ENCODE measurements at places on chromosomes 1 and 21.

- peak; percentile 77 for DNase-seq
These were observed 9.2 kb downstream of the IKBKE start for GRCh38 chr1:206479183-206480125.

DNA sequence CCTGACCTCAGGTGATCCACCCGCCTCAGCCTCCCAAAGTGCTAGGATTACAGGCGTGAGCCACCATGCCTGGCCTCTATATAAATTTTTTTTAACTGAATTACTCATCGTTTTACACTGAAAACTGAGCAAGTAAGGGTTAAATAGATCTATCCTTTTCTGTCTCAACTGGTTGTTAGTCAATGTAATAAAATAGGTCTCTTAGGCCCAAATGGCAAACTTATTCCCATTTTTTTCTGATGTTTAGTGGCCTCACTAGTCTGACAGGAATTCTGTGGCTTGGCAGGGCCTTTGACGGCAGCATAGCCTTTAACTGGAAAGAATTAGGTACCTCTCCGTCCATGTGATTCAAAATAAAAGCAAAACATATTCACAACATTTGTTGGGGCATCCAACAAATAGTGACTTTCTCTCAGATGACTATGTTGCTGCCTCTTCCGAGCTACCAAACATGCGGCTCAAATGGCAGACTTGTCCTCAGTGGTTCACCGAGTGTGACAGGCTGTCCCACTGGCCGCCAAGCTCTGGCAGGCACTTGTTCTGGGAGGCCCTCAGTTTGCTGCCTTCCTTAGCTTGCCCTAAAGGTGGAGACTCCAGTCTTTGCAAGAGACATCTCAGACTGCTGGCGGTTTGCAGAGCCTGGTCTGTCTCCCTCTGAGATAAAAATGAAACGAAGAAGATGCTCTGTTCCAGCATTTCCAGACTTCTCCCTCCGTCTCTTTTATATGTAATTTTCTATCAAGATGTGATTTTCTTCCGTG is 17.4 kb downstream of the ATP1A4 start:
- no peak for DNase-seq

DNA sequence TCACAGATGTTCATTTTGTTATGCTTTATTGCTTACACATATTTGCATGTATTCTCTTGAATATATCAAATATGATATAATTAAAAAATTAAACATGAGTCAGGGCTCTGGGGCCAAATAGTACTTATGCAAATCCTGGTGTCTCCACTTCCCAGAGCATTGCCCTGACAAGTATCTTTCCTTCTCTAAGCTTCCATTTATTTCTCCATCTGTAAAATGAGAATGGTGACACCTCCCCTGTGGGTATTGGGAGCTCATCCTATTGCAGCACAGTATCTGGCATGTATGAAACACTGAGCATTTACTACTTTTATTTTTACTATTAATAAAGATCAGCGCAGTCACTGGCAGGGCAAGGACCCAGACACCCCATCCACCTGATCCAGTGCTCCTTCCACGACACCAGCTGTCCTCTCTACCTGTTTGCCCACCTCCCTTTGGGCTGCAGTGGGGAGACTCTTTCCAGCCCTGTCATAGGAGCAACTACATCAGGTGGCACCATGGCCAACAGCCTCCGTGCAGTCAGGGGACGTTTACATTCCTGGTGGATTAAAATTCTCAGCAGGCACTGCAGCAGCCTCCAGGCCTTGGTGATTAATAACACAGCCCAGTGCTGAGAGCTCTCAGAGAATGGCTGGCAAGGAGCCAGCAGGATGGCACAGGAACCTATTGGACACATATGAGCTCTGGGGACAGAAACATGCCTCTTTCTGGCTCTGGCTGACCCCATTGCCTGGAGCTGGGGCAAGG is 113.0 kb downstream of the DMRTB1 start:
- DNase-seq: peak; percentile 18

- DNase-seq: no peak
These were observed 233.9 kb upstream of the SNX7 start for GRCh38 chr1:98427664-98428063.

DNA sequence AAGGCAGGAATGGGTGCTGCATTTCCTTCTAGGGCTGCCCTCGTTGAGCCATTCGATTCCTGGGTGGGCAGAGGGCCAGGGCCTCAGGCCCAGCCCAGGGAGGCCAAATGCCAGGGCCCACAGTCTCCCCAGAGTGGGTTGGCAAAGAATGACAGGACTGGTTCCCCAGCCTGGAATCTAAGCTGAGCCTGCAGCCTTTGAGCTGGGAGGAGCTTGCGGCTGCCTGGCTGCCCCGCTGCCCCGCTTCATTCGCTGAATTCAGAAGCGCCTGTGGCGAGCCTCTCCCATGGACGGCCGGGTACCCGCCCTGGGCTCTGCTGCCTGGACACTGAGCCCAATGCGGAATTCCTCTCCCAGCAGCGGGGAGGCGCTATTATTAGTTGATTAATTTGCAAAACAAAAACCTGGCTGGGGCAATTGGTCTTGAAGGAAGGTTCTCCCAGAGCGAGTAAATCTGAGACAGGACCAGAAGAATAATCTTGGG is 32.3 kb upstream of the TARDBP start:
- DNase-seq: peak; percentile 92

DNA sequence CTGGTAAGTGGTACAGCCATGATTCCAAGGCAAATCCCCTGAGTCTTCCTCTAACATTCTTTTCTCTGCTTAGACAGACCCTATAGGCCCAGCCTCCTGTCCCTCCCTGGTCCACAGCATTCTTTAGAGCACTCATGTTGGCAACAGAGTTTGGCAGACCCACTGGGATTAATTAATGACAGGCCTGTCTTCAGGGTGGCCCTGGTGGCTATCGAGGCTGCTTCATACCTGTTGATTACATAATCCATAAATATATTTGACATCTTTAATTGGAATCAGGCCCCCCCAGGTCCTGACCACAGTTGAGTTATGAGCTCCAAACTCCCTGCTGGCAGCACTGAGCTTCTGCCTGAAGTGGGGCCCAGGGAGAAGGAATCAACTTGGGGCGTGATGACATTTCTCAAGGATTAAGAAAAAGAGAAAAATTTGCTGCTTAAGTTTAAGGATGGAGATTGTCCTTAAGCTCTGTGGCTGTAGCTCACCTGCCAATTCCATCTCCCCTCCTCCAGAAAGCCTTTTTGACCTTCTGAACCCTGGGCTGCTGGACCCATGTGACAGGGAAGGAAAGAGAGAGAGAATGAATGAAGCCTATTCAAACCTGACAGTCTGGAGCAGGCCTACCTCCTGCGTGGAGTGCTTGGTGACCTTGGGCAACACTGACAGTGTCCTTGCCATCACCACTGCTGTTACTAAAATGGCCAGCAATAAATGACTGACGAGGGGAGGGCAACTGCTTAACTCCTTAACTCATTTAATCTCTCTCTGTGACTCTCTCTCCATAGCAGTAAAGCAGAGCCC is 156.6 kb downstream of the TRABD2B start:
- DNase-seq: no peak

DNA sequence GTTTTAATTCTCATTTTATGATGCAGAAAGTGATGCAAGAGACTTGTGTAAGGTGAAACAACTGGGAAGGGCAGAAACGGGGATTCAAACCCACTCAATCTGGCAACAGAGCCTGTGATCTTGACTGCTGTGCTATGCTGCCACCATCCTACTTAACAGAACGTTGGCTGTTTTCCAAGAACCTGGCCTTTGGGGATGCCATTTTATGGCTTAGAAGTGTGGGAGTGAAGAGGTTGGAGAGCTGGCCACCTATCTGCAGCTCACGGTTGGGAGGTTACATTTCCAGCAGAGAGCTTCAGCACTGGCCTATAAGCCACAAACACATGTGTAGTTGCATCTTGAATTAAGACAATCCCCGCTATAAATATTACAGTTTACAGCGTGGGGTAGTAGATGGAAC is 235.3 kb downstream of the PRDM2 start:
- DNase-seq: no peak

DNA sequence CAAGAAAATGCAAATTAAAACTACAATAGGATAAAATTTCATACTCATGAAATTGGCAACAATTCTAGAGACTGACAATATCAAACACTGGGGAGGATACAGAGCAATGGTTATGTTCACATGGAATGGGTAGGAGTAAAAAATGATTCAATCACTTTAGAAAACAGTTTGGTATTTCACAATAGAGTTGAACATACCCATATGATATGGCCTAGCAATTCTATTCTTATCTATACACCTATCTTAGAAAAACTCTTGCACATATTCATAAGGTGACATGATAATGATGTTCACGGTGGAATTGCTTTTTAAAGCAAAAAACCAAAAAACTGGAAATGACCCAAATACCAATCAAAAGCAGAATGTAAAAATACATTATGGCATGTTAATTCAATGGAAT is 28.7 kb downstream of the PHC2 start:
- DNase-seq: no peak

DNA sequence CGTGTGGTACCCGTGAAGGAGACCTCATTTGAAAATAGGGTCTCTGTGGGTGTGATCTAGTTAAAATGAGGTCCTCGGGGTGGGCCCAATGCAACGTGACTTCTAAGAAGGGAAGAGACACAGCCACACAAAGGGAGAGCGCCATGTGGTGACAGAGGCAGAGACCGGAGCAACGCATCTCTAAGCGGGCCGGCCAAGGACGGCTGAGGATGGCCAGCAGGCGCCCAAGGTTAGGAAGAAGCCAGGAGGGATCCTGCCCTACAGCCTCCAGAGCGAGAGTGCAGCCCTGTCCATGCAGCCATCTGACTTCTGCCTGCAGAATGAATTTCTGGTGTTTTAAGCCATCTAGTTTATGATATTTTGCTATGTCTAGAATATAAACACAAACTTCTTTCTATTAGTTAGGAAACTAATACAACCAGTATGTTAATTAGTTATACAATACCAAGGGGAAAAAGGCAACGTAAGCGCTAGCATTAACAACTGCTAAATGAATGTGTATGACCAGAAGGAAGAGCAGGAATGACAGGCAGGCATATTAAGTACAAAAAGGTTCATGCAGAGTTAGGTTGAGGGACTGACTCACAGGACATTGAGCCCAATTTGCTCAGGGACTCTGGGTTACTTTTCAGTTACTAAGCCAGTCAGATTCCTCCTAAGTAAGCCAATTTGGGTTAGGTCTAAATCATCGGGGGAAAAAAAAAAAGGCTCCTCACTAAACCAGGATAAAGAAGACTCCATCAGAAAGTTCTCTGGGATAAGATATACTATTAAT is 4.1 kb downstream of the CEP104 start:
- no peak for DNase-seq

DNA sequence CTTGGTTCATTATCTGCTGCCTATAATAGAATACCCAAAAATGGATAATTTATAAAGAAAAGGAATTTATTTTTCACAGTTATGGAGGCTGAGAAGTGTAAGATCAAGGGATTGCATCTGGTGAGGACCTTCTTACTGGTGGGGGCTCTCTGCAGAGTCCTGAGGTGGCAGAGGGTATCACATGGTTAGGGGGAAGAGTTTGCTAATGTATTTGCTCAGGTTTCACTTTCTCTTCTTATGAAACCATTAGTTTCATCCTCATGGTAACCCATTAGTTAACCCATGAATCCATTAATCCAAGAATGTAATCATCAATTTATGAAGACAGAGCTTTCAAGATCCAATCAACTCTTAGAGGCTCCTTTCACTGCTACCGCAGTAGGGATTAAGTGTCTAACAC is 120.6 kb downstream of the DNM3 start:
- no peak for DNase-seq
